WERI-Rb-1 (cell line): ENCODE measurements at places on chromosomes 2 and 18.
A peak's percentile ranks its signal among the peaks of the same experiment; 100 is the strongest.

- no peak for DNase-seq
Observed at GRCh38 chr2:136055929-136056688, 61.8 kb downstream of the CXCR4 start.

- no peak for DNase-seq
Observed at GRCh38 chr2:186835628-186836027, 13.3 kb downstream of the ZSWIM2 start.

GRCh38 chr2:3563521-3563976, 5.4 kb upstream of the RNASEH1 start:
- DNase-seq, result no peak

- no peak for DNase-seq
Observed at GRCh38 chr2:7070483-7070882, 153.3 kb downstream of the RNF144A start.

DNA sequence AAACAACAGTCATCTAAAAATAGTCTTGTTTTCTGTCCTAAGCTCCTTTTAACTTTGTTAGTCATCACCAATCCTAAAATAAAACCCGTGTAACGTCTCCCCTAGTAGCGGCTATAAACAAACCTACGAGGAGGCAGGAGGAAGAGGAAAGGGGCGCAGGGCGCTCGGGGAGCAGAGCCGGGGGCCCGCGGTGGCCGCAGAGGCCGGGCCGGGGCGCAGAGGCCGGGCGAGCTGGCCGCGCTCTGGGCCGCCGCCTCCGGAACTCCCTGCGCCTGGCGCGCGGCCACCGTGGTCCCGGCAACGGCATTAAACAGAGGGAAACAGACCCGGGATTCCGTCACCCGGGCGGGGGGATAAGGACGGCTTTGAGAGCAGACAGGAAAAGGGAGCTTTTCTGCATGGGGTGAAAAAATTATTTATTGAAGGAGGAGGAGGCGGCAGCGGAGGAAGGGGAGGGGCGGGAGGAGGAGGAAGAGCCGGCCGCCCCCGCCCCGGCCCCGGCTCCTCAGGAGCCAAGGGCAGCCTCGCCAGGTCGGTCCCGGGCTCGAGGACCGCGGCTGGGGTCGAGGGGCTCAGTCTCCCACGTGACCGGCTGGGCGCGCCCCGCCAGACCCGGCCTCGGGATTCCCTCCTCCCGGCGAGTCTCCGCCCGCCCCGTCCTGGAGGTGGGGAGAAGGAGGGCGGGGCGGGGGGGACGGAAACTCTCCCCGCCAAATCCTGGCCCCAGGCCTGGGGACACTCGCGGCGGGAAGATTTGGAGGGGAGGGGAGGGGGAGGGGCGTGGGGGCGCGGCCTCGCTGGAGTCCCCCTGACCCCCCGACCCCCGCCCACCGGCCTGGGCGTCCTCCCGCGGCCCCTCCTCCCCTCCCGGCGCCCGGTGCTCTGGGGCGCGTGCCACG, 1.8 kb upstream of the NFATC1 start:
- DNase-seq, result peak; percentile 94

- DNase-seq, result no peak
Observed at GRCh38 chr2:161991991-161992390, 82.0 kb downstream of the DPP4 start.

- DNase-seq, result peak; percentile 25
Observed at GRCh38 chr2:209425471-209426071, 1.7 kb downstream of the MAP2 start.

DNA sequence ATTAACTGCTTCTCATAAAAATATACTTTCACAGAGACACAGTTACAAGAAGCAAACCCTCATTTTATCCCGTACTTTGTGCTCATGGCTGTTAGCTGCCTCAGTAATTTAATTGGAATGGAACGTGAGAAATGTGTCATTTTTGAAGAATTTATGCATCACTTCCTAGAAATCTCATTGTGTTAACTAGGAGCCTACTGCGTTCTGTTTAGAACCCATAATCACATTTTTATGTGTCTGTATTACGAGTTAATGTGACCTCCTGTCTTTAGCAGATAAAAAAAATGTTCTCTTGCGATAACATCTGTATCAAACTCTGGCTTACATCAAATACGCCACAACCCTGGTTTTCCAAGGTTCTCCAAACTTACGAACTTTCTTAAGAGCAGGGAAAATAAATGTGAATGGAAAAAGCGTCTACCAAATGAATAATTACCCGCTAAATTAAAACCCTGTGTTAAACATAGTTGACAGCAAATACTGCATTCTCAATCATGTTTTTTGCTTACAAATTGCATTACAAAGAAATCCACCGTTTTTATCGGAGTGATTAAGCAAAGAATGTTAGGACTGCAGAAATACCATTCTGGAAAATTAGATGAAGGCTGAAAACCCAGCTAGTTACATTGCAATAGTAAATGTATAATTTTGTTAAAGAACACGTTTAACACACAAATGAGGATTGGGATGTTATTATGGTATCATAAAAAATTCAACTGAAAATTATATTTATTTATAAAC, 12.1 kb upstream of the GBX2 start:
- DNase-seq, result no peak
